ENCODE measurements at places on chromosomes 1 and 21. TPM values are rescaled to one million over a fixed set of nuclear protein-coding genes. Genes with fewer than 3 reads are reported as not detected.
A peak's percentile ranks its signal among the peaks of the same experiment; 100 is the strongest.

DNA sequence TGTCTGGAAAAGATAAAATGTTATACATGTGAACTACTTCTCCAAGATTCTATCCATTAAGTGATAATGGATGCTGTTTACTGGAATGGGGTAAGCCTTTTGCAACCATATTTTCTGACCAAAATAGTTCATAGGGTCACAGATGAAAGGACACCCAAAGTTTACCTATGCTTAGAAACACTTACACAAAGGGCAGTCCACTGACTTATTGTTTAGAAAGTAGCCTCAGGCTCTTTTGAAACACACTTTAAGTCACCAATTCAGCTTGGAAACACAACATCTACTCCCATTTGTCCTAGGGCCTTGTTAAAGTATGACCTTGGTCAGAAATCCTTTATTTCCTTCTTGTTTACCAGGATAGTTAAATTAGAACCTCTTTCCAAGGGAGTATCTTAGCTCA is 28.7 kb upstream of the VTCN1 start:
- no peak overlapping the region for H3K4me3 ChIP-seq
- no peak for DNase-seq
- H3K36me3 ChIP-seq, result no peaks in the 10 kb centered on the region
- H3K4me1 ChIP-seq, result no peaks in the 10 kb centered on the region

The KCNH1 gene
- total RNA-seq, result not detected

- H3K27me3 ChIP-seq, result peaks cover 2% of the 10 kb centered on the region
- H3K36me3 ChIP-seq, result no peaks in the 10 kb centered on the region
- peaks cover 23% of the 10 kb centered on the region for H3K4me1 ChIP-seq
Observed at GRCh38 chr21:42057851-42058437, 13.2 kb upstream of the UMODL1 start.

- peak overlapping the region; percentile 75 for H3K4me3 ChIP-seq
- no peaks in the 10 kb centered on the region for H3K27me3 ChIP-seq
- H3K36me3 ChIP-seq, result peaks cover 5% of the 10 kb centered on the region
- no peak for DNase-seq
- H3K27ac ChIP-seq, result peak overlapping the region; percentile 25
Observed at GRCh38 chr1:155051342-155051776, 243 bp downstream of the ADAM15 start.

DNA sequence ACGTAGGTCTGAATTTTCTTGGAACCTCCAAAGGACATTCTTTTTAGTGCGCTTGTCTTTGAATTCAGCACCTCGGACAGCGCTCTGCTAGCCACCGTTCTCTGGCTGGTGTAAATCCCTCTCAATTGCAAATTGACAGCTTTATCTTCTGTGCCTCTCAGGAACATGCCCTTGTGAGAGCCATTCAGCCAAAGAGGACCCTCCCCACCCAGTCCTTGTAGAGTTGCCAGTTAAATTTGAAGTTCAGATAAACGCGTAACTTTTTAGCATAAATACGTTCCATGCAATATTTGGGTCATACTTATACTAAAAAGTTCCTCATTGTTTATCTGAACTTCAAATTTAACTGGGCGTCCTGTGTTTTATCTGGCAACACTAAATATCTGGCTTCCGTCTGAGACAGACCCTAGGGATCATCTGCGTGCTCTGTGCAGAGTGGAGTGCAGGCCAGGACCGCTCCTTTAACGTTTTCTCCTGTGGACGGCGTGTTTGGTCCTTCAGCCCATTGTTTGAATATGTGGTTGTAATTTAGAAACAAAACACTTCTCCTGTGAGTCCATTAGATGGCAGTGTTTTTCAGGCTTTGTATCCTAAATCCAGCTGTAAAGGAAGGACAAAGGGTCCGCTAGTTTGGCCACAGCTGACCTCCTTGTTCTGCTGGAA is 7.0 kb downstream of the KCNAB2 start:
- H3K27me3 ChIP-seq, result no peaks in the 10 kb centered on the region
- no peak overlapping the region for H3K4me3 ChIP-seq
- DNase-seq, result peak; percentile 70
- H3K36me3 ChIP-seq, result no peaks in the 10 kb centered on the region

DNA sequence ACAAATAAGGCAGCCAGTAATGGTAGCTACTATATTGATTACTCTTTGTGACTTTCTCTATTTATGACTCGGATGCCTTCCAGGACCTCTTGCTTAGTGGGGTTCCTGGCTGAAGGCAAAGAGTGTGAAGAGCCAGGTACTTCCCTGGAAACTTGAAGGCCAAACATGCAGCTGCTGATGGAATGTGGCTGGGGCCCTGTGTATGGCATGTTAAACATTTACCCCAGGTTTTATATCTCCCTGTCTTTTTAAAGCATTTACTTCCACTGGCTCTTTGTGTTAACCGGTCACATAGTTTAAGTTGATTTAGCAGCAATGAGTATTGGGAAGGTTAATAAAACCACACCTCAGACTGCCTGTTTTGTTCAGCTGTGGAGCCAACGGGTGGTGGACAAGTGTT is 45.7 kb upstream of the PAXBP1 start:
- H3K4me1 ChIP-seq, result no peaks in the 10 kb centered on the region
- H3K27me3 ChIP-seq, result no peaks in the 10 kb centered on the region
- H3K4me3 ChIP-seq, result no peak overlapping the region

DNA sequence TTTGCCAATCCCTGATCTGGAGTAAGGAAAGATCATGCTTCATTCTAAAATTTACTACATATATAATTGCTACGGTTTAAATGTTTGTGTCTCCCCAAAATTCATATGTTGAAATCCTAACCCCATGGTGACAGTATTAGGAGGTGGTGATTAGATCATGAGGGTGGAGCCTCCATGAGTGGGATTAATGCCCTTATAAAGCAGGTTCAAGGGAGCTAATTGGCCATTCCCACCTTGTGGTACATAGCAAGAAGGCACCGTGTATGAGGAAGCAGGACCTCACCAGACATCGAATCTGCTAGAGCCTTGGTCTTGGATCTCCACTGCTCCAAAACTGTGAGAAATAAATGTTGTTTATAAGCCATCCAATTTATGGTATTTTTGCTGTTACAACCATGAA is 55.5 kb downstream of the GADD45A start:
- peaks cover 23% of the 10 kb centered on the region for H3K4me1 ChIP-seq
- H3K27ac ChIP-seq, result no peak overlapping the region
- no peaks in the 10 kb centered on the region for H3K27me3 ChIP-seq
- H3K4me3 ChIP-seq, result no peak overlapping the region
- H3K36me3 ChIP-seq, result peaks cover 3% of the 10 kb centered on the region
- DNase-seq, result no peak

DNA sequence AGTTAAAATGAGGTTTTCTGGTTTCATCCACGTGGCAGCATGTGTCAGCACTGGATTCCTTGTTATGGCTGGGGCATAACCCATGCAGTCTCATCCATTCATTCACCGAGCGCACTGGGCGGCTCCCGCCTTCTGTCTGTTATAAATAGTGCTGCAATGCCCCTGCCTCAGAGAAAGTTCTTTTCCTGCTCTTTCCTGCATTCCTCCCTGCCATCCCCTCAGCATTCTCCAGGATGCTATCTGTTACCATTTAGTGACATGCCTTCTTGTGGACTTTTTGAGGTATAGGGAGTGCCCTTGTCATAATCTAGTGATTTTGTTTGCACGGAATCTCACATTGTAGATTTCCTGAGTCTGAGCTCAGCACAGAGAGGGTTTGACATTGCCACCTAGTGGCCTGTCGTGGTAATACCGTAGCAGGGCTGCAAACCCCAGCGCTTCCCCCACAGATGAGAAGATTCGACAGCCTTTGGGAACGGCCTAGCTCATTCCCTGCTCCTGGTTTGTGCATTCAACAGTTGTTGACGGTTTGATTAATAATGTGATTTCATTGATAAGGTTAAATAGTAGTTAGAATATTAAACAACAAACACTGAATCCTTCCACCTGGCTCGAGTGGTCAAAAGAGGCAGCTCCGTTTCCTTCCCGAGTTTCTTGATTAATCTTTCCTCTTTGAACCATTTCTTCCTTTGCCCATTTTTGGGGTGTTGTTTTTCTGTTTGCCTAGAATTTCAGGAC is 46.3 kb downstream of the UMODL1 start:
- H3K27me3 ChIP-seq, result peaks cover 26% of the 10 kb centered on the region
- H3K4me1 ChIP-seq, result peaks cover 4% of the 10 kb centered on the region
- no peaks in the 10 kb centered on the region for H3K36me3 ChIP-seq
- no peak overlapping the region for H3K4me3 ChIP-seq

DNA sequence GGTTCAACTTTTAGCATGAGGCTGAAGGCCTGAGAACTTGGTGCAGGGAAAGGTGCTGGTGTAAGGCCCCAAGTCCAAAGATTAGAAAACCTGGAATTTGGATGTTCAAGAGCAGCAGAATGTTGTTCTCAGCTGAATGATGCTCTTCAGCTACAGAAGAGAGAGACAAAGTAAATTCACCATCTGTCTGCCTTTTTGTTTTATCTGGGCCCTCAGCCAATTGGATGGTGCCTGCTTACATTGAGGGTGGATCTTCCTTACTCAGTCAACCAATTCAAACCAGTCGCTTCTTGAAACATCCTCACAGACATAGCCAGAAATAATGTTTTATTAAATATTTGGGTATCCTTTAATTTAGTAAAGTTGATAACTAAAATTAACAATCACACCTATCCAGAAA is 748.2 kb upstream of the ADAMTS5 start:
- H3K27me3 ChIP-seq, result no peaks in the 10 kb centered on the region
- H3K4me3 ChIP-seq, result no peak overlapping the region
- H3K27ac ChIP-seq, result no peak overlapping the region
- no peaks in the 10 kb centered on the region for H3K4me1 ChIP-seq

The LCE1F gene
- not detected for total RNA-seq

DNA sequence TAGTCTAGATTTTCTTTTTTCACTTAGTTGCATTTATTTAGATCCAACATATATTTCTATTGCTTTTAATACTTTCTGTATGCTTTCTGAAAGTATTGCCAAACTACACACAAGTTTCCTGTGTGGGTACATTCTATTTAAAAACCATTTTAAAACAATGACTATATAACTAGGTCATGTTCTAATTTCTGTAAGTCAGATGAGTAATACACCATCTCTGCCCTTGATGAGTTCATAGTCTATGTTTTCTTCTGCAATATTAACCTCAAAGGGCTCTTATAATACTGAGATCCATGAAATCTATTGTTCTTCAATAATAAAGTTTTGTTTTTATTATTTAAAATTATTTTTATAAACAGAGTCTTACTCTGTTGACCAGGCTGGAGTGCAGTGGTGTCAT is 68.3 kb downstream of the RNASEL start:
- no peak for DNase-seq
- no peak overlapping the region for H3K4me3 ChIP-seq
- no peaks in the 10 kb centered on the region for H3K4me1 ChIP-seq
- no peaks in the 10 kb centered on the region for H3K36me3 ChIP-seq
- H3K27ac ChIP-seq, result no peak overlapping the region

DNA sequence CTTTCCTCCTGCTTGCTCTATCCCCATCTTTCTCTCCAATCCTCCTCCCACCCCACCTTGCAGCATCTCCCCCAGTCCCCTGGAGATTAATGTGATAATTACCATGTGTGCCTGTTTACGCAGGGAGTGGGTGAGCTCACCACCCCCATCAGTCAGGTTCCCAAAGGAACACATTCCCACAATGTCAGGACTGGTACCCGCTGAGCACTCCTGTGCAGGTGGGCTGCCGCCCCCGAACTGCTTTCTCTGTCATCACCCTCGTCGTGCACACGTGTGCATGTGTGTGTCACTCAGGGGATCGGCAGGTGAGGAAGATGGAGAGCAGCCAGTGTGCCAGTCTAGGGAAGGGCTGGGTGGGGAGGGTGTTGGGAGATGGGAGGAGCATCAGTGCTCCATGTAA is 163.4 kb downstream of the CACNA1E start:
- no peaks in the 10 kb centered on the region for H3K36me3 ChIP-seq
- H3K4me1 ChIP-seq, result no peaks in the 10 kb centered on the region
- no peaks in the 10 kb centered on the region for H3K27me3 ChIP-seq
- H3K4me3 ChIP-seq, result no peak overlapping the region

DNA sequence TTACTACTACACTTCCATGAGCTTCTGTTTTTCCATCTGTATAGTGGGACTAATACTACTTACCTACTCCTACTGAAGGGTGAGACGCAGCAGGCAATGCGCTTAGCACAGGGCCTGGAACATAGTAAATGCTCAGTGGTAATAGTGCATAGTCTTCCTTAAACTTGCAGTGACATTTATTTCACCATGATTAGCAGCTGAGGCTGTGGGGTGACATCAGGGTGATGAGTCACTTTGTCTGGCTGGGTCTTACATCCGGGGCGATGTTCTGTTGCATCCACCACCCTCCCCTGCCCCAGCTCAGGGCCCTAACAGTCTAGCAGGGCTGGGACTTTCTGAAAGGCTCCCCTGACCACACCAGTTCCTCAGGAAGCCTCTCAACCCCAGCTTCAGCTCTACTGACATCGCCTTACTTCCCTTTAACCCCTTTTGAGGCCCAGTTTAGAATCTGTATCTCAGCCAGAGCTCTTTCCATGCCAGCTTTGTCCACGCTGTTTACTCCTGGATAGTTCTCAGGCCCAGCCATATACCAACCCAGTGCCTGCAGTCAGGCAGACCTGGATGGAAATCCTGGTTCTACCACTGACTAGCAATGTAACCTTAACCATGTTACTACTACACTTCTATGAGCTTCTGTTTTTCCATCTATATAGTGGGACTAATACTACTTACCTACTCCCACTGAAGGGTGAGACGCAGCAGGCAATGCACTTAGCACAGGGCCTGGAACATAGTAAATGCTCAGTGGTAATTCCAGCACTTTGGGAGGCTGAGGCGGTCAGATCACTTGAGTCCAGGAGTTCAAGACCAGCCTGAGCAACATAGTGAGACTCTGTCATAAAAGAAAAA is 66.3 kb downstream of the CD58 start:
- H3K27ac ChIP-seq, result no peak overlapping the region
- H3K27me3 ChIP-seq, result no peaks in the 10 kb centered on the region
- H3K4me3 ChIP-seq, result no peak overlapping the region
- DNase-seq, result no peak
- no peaks in the 10 kb centered on the region for H3K36me3 ChIP-seq
- peaks cover 22% of the 10 kb centered on the region for H3K4me1 ChIP-seq

- DNase-seq, result no peak
- H3K4me1 ChIP-seq, result no peaks in the 10 kb centered on the region
- H3K27me3 ChIP-seq, result peaks cover 25% of the 10 kb centered on the region
- H3K27ac ChIP-seq, result no peak overlapping the region
- H3K4me3 ChIP-seq, result no peak overlapping the region
- no peaks in the 10 kb centered on the region for H3K36me3 ChIP-seq
Observed at GRCh38 chr1:182602935-182603645, 1.1 kb downstream of the RGS16 start.

The OR2T1 gene
- not detected for total RNA-seq

The OR2T29 gene
- not detected for total RNA-seq

DNA sequence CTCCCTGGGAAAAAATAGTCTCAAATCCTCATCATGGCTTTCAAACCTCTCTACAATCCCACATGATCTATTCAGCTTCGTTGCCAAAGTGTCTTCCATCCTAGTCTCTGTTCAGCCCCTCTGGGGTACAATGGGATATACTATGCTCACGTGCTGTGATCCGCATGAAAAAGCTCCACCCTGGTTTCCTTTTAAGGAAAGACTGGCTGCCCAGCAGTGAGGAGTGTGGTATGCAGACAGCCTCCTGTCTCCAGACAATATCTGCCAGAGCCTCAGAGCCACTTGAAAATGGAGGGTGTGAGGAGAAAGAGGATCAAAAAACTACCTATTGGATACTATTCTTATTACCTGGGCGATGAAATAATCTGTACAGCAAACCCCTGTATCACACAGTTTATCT is 194.5 kb downstream of the LHX8 start:
- no peak overlapping the region for H3K4me3 ChIP-seq
- H3K27me3 ChIP-seq, result no peaks in the 10 kb centered on the region
- no peaks in the 10 kb centered on the region for H3K36me3 ChIP-seq
- no peak for DNase-seq

The FCRL2 gene
- not detected for total RNA-seq

- H3K27ac ChIP-seq, result no peak overlapping the region
- H3K4me3 ChIP-seq, result no peak overlapping the region
- no peaks in the 10 kb centered on the region for H3K27me3 ChIP-seq
- DNase-seq, result no peak
- H3K4me1 ChIP-seq, result no peaks in the 10 kb centered on the region
Observed at GRCh38 chr21:40850071-40850470, 3.1 kb upstream of the DSCAM start.
